ENCODE measurements at places on chromosomes 13 and 19.

DNA sequence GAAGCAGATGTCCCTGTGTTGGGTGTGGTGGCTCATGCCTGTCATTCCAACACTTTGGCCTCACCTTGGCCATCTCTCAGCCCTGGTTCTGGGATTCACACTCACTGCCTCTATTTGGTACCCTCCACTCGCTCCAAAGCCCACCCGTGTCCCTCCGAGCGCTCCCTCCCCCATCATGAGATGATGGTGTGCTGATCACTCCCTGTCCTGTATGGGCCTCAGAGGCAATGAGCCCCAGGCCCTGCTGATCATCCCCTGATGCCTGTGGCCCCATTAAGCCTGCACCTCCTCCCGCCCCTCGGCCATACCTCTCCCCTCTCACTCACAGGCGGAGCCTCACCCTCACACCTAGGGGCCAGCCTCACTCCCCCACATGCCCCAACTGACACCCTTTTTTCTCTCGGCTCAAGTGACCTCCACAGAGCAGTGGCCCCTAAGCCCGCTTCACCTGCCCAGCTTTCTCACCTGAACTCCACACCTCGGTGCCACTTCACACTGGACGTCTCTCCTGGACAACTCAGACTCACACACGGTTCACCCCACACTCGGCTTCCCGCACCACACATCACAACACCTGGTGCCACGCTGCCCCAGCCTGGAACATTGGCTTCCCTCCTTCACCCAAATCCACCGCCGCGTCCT lies 114.5 kb downstream of the STK24 start:
- no peak for DNase-seq

DNA sequence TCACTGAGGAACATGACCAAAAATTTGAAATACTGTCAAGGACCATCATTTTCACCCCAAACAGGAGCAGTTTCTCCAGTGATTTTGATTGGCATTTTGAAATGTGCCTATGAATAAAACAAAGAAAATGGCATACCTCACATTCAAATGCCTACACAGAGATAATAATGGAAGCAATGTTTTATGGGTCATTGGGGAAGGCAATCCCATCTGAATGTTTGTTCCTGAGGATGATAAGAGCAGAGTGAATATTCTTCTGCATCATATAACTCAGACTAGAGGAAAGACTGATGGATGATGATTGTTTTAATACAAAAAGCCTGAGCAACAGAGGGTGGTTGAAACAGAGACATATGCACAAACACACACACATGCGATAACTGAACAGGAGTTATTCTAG lies 2749.9 kb downstream of the PCDH9 start:
- DNase-seq = no peak

- no peak for DNase-seq
Observed at GRCh38 chr13:109332506-109333499, 453.6 kb downstream of the IRS2 start.

DNA sequence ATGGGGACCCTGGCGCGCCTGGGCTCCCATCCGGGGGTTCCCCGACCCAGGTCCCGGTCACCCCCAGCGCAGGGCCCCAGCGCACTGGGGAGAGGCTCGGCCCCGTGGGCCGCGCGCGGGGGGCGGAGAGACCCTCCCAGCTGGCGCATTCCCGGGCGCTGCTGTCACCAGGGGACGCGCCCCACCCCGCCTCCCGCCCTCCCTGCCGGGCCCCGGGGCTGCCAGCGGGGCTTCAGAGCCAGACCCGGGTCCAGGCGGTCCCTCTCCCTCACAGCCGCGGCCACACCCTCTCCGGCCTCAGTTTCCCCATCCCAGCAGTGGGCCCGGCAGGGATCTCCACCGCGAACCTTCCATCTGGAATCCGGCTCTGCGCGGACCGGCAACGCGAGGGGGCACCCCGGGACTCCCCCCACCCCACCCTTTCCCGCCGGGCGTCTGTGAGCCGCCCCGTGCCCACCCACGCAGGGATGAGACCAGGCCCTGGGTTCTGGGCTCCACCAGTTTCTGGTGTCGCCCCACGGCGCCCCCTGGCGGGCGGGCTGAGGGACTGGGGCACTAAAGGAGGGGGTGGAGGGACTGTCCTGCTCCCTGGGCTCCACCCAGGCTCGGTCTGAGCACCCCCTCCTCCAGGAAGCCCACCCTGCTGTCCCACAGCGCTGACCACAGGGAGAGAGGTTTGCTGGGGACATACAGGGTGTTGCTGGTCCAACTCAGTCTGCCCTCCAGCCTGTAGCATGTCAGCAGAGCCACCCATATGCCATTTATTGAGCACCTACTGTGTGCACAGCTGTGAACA lies 878 bp upstream of the ADAMTSL5 start:
- DNase-seq = peak; percentile 77

DNA sequence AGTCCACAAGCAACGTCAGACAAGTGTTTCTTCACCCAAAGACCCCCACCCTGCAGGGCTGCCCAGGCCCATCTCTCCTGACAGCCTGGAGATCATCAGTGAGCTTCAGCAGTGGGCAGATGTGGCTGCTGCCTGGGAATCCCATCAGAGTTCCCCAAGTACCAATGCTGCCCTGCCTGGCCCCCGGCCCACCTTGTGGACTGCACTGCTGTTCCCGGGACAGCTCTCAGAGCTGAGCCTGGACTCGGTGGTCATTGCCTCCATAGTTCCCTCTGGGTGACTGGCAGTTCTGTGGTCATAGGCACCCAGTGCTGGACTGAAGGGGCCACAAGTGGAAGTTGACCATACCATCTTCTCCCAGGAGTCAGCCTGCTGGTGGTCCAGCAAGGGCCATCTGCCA lies 24.5 kb upstream of the ZNF492 start:
- DNase-seq = no peak

DNA sequence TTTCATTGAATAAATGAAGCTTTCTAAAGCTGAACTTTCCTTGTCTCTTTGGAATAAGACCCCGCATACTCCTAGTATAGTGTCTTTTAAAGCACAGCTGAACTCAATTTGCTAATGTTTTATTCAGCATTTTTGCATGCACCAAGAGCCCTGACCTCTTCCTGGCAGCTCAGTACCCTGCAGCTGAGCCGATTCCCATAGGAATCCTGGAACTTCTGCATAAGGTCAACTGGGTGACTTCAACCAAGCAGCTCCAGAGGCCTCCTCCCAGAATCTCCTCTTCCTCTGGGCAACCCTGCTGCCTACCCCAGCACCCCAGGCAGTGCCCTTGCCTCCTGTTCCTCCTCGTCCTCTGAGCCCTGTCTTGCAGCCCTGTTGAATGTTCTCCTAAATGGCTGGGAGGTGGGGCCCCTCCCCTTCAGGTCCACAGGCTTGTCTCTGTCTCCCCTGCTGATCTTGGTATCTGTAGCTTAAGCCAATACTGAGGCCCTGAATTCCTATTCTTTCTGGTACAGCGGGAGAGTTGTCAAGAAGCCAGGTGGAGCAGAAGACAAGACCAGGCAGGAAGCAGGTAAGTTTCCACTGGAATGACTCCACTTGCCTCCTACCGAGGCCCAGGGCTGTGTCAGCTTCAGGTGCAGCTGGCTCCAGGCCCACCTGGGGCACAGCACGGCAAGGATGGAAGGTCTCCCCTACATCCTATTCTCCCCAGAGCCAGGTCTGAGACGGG lies 23.6 kb upstream of the CCDC124 start:
- DNase-seq = no peak
